ENCODE measurements at places on chromosomes 1 and 21.

- no peak for DNase-seq
Measured at GRCh38 chr1:111598544-111598943, 21.0 kb upstream of the RAP1A start.

GRCh38 chr1:85137660-85138059 is 63.2 kb downstream of the SYDE2 start:
- no peak for DNase-seq

DNA sequence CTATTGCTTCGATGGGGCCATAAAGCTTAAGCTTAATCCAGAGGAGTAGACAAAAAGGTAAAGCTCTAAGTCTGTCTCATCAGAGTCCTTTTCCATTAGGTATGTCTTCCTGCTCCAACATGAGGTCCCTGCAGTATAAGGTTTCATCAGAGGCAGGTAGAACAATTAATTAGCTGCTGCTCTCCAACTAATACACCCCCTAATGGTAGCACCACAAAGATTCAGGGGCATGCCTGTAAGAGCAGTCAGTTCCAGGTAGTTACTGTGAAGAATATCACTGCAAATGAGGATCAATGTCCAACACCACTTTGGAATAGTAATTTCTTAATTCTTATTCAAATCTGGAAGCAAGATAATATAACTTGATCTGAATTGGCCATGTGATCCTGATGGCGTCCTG is 160.3 kb upstream of the ESRRG start:
- no peak for DNase-seq

GRCh38 chr1:59703918-59704378 is 110.8 kb upstream of the HOOK1 start:
- no peak for DNase-seq

DNA sequence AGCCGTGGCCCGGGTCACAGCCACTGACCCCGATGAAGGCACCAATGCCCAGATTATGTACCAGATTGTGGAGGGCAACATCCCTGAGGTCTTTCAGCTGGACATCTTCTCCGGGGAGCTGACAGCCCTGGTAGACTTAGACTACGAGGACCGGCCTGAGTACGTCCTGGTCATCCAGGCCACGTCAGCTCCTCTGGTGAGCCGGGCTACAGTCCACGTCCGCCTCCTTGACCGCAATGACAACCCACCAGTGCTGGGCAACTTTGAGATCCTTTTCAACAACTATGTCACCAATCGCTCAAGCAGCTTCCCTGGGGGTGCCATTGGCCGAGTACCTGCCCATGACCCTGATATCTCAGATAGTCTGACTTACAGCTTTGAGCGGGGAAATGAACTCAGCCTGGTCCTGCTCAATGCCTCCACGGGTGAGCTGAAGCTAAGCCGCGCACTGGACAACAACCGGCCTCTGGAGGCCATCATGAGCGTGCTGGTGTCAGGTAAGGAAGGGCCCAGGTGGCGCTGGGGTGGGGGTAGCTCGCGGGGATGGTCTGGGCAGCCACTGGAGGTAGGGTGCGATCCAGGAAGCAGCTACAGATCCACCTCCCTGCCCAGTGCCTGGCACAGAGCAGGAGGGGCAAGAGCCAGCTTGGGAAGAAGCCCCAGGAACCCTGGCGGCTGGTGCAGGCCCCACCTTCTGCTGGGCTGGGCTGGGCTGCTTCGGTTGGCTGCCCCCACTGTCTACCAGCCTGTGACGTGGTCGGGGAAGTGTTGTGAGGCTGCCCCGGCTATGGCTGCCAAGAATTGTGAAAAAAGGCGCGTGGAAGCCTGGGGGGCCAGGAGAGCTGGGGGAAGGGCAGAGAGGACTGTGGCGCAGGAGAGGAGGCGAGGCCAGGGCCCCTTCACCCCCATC is 3.8 kb downstream of the CELSR2 start:
- DNase-seq, result no peak

- no peak for DNase-seq
Measured at GRCh38 chr1:21311016-21311415, 20.8 kb upstream of the ECE1 start.

- DNase-seq, result no peak
Measured at GRCh38 chr1:228034954-228035837, 28.4 kb downstream of the WNT3A start.

- DNase-seq, result no peak
Measured at GRCh38 chr1:183234660-183235476, 48.8 kb downstream of the LAMC2 start.

GRCh38 chr1:91647061-91647460 is 146.4 kb downstream of the CDC7 start:
- no peak for DNase-seq

DNA sequence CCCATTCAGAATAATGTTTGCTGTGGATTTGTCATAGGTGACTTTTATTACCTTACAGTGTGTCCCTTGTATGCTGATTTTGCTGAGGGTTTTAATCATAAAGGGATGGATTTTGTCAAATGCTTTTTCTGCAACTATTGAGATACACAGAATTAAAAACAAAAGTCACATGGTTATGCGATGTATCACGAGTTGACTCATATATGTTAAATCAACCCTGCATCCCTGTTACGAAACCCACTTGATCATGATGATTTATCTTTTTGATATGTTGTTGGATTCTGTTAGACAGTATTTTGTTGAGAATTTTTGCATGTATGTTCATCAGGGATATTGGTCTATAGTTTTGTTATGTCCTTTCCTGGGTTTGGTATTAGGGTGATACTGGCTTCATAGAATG is 10.7 kb upstream of the OR2T34 start:
- DNase-seq, result no peak

DNA sequence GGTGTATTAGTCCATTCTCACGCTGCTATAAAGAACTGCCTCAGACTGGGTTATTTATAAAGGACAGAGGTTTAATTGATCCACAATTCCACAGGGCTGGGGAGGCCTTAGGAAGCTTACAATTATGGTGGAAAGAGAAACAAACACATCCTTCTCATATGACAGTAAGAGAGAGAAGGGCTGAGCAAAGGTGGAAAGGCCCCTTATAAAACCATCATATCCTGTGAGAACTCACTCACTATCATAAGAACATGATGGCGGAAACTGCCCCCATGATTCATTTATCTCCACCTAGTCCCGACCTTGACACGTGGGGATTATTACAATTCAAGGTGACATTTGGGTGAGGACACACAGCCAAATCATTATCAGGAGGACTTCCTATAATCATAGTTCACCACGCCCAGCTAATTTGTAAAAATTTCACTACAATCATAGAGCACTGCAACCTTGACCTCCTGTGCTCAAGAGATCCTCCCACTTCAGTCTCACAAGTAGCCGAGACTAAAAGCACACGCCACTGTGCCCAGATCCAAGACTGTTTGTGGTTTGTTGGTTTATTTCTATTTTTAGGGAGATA is 164.9 kb downstream of the RERE start:
- no peak for DNase-seq

DNA sequence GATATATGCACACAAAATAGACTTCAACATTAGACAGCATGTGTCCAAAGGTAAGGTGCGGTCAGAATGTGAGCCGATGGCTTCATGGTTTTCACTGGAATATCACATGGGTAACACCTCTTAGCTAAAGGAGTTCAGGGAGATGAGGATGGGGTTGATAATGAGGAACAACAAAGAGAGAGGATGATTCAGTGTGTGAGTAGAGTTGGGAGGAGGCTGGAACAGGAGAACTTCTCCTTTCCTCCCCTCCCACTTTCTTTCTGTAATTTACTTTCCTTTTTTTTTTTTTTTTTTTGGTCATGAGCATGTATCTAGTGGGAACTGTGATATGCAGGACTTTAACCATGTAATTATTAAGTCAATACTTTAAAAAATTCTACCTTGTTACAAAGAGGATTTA is 99.4 kb downstream of the FASLG start:
- DNase-seq, result no peak

DNA sequence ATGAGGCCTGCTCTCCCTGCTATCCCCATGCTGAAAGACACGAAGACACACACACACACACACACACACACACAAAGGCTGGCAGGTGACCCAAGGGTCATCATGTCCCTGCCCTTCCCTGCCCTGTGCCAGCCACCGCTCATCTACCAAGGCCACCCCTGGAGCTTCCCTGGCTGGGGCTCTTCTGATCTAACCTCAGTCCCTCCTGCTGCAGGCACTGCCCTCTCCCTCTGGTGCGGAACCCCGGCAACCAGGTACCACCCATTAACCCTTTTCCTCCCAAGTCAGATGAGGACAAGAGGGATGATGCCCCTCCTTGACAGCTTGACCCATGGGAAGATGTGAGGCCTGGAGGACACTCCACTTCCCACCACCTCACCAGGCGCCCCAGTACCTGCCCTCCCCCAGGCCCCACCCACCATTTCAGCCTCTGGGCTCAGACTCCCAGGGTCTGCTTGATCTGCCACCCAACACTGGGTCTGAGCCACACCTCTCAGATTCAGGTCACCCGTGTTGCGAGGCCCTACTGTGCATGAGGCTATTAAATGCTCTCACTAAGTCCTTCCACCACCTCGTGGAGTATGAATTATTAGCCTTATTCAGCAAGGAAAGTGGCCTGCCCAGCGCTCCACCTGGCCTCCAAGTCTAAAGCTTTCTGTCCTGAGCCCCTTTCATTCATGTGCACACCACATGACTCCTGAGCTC is 2.5 kb downstream of the SDC3 start:
- DNase-seq, result no peak

Data from stimulated activated CD8-positive, alpha-beta memory T cell treated with anti-CD3 and anti-CD28 coated beads, Interleukin-4, amount 100 ng/mL, for 1 hour (primary cell).